ENCODE measurements at places on chromosomes 4 and X. TPM values are rescaled to one million over a fixed set of nuclear protein-coding genes. Genes with fewer than 3 reads are reported as not detected.

- peak; percentile 30 for ATAC-seq
Observed at GRCh38 chrX:68098431-68098830, 334.9 kb downstream of the OPHN1 start.

- no peak for ATAC-seq
Observed at GRCh38 chr4:54315561-54316538, 86.8 kb downstream of the PDGFRA start.

- no peak for ATAC-seq
Observed at GRCh38 chr4:128006592-128006991, 41.4 kb downstream of the ABHD18 start.

- ATAC-seq: no peak
Observed at GRCh38 chrX:38519651-38520050, 41.7 kb upstream of the TSPAN7 start.

Gene ETDB
- total RNA-seq: not detected

DNA sequence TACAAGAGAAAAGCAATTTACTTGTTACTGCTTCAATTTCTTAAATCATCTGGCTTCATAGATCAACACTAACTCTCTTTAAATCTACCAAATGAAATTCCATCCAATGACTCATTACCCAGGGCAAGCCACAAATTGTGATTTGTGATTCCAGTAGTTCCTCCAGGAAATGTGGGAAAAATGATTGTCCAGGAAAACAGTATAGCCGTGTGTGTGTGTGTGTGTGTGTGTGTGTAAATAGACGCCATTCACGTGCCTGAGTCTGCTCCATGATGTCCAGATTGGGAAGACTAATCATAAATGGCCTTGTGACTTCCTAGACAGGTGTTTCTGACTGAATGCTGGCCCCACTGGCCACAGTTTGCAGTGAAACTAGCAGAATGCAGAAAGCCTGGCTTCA lies 121.3 kb downstream of the HS6ST2 start:
- ATAC-seq: peak; percentile 67

- ATAC-seq: peak; percentile 29
Observed at GRCh38 chrX:8783097-8783713, 18.0 kb downstream of the FAM9A start.

GRCh38 chr4:110106931-110107296 lies 91.5 kb downstream of the ELOVL6 start:
- ATAC-seq: no peak

- ATAC-seq: no peak
Observed at GRCh38 chr4:1749826-1750225, 28.5 kb downstream of the TACC3 start.

Gene OTC
- not detected for total RNA-seq

Gene PAGE3
- total RNA-seq: not detected

Gene ZFP92
- total RNA-seq: 0.07 TPM

GRCh38 chr4:110484029-110484428 lies 8.1 kb downstream of the ENPEP start:
- no peak for ATAC-seq

Gene PLK4
- 1.6 TPM for total RNA-seq

DNA sequence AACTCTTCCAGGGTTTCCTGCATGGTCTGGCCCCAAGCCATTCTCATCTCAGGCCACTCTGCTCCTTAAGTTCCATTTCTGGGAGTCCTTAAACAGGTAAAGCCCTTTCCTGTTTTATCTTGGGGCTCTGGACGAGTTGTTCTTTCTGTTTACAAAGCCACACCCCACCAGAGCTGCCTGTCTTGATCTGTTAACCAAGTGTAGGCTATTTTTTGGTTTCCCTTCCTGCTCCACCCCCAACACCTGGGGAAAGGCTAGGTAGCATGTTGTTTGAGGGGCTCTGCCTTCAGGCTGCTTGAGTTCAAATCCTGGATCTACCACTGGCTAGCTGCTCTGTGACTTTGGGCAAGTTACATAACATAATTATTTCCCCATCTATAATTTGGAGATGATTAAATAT lies 40.0 kb downstream of the ERVMER34-1 start:
- ATAC-seq: no peak

Gene XAGE2
- total RNA-seq: not detected

DNA sequence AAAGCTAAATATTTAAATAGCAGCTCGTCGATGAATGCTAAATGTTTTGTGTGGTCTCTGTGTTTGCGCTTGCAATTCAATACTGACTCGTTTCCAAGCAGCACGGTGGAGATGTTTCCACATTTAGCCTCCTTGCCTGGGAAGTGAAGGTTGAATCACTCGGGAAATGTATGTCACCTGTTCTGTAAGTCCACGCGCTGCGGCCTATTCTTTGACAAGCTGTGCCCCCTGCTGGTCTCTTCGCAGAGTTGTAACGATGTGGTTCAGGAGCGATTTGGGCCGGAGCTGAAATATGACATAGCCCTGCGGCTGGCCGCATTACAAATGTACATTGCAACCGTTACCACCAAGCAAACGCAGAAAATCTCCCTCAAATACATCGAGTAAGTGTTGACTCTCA lies 89.6 kb upstream of the PRPS2 start:
- peak; percentile 44 for ATAC-seq

Gene KIAA1210
- 0.06 TPM for total RNA-seq

Measured in motor neuron (in vitro differentiated cells).